Upper lobe of right lung (tissue), 1 donor: ENCODE measurements at places on chromosomes 7 and 10. TPM values are rescaled to one million over a fixed set of nuclear protein-coding genes. Genes with fewer than 3 reads are reported as not detected.

- peak; percentile 68 for DNase-seq
- peaks cover 4% of the 10 kb centered on the region for H3K27me3 ChIP-seq
- no peak overlapping the region for H3K4me3 ChIP-seq
- H3K36me3 ChIP-seq, result no peaks in the 10 kb centered on the region
- H3K4me1 ChIP-seq, result no peaks in the 10 kb centered on the region
Measured at GRCh38 chr7:142556740-142557139, 192.5 kb upstream of the PRSS1 start.

DNA sequence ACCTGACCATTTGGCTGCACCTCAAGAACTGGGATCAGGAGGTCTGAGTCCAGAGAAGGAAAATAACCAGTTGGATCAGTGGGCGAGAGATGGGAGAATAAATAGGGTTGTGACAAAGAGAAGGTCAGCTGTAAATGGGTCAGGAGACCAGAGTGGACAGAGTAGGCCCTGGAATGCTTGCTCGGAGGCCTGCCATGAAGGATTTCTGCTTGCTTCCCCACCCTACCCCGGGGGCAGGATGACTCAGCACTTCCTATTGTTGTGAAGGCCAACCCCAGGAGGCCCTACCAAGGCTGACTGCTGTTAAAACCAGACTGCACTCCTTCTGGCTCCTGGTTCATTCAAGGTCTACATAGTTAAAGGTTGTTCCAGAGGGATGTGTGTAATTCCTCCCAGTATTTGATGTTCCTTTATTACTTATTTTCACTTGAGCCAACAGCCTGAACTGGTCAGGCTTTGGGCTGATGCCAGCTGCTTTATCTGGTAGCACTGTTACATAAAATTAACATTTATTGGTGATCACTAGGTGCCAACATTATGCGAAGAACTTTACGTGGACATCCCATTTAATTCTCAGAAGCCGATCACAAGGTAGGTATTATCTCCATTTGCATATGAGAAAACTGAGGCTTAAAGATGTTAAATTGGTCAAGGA, 27.3 kb upstream of the IFRD1 start:
- H3K36me3 ChIP-seq, result no peaks in the 10 kb centered on the region
- H3K27ac ChIP-seq, result peak overlapping the region; percentile 26
- DNase-seq, result peak; percentile 64
- no peaks in the 10 kb centered on the region for H3K27me3 ChIP-seq
- H3K4me1 ChIP-seq, result peaks cover 14% of the 10 kb centered on the region

- no peak for DNase-seq
- no peak overlapping the region for H3K4me3 ChIP-seq
- H3K27ac ChIP-seq, result no peak overlapping the region
- H3K36me3 ChIP-seq, result no peaks in the 10 kb centered on the region
- H3K4me1 ChIP-seq, result peaks cover 22% of the 10 kb centered on the region
Measured at GRCh38 chr10:24897326-24897926, 55.0 kb downstream of the PRTFDC1 start.

- H3K27me3 ChIP-seq, result no peaks in the 10 kb centered on the region
- no peaks in the 10 kb centered on the region for H3K4me1 ChIP-seq
- H3K36me3 ChIP-seq, result no peaks in the 10 kb centered on the region
- H3K27ac ChIP-seq, result no peak overlapping the region
Measured at GRCh38 chr7:124954790-124955189, 25.2 kb upstream of the POT1 start.

DNA sequence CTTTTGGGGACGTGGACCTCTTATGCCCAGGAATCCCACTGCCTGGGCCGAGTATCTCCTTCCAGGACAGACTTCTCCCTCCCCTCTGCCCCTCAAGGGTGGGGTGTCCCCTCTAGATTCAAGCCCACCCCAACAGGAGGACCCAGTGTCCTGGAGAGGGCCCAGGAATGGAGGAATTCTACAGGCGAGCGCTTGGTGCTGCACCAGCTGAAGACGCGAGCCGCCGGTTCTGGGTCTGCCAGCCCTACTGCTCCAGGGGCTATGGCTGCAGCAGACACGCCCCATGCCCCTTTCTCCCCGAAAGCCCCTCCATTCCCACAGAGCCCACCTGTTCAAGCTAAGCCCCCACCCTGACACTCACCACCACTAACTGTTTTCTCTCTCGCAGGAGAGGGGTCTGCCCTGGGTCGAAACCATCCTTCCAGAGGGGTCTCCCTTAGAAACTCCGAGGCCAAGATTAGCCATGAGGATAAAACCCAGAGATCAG, 8.6 kb downstream of the CRYGN start:
- no peaks in the 10 kb centered on the region for H3K36me3 ChIP-seq
- H3K27me3 ChIP-seq, result no peaks in the 10 kb centered on the region
- peaks cover 35% of the 10 kb centered on the region for H3K4me1 ChIP-seq
- H3K27ac ChIP-seq, result no peak overlapping the region

DNA sequence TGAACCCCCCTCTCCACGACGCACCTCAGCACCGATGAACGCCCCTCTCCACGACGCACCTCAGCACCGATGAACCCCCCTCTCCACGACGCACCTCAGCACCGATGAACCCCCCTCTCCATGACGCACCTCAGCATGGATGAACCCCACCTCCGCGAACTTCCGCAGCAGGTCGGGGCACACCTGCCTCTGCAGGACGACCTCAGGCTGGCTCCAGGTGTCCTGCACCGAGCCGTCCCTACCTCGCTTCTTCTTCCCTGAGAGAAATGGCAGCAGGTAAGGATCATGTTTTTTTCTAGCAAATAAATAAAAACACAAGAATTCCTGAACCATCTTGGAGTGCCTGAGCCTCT, 24.1 kb downstream of the CFAP46 start:
- no peaks in the 10 kb centered on the region for H3K4me1 ChIP-seq
- no peak overlapping the region for H3K4me3 ChIP-seq
- H3K27me3 ChIP-seq, result no peaks in the 10 kb centered on the region
- no peak overlapping the region for H3K27ac ChIP-seq

DNA sequence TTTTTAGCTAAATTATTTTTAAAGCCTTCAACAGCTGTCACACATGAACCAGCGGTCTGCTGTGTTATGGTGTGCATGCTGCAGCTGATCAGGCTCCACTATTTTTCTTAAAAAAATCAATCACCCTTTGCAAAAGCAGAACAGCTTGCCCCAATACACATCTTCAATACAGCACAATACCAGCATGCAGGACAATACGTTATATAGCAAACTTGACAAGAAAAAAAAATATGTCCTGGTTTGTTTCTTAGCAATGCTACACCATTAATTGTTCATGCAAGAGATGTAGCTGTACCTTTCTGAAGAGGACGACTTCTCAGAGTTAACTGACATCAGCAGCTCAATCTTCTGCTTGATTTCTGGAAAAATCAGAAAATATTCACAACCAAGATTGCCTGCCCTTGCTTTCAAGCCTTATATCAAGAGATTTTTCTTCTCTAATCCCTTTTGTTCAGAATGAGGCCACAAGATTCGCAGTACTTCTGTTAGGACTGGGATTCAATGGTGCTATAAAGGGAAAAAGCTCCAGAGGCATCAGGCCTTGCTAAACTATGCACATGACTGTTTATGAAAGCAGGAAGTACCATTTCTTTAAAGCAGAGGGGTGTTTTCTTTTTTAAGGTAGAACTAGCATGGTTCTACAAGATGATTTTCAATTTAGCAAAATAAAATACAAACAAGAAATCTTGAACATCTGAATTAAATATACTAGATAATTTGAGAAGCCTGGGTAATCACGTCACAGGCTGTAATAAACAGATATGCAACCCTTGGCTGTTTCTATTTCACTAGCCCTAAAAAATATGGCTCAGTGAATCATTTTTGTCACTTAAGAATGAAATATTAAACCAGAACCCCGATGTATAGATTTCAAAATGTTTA, 120.0 kb downstream of the SRPK2 start:
- H3K27ac ChIP-seq, result peak overlapping the region; percentile 74
- no peaks in the 10 kb centered on the region for H3K27me3 ChIP-seq
- peaks cover 23% of the 10 kb centered on the region for H3K4me1 ChIP-seq
- DNase-seq, result no peak
- no peaks in the 10 kb centered on the region for H3K36me3 ChIP-seq

GRCh38 chr7:143280566-143280965, 4.2 kb upstream of the TMEM139 start:
- no peak overlapping the region for H3K27ac ChIP-seq
- no peak overlapping the region for H3K4me3 ChIP-seq
- DNase-seq, result no peak
- no peaks in the 10 kb centered on the region for H3K36me3 ChIP-seq
- peaks cover 11% of the 10 kb centered on the region for H3K4me1 ChIP-seq

DNA sequence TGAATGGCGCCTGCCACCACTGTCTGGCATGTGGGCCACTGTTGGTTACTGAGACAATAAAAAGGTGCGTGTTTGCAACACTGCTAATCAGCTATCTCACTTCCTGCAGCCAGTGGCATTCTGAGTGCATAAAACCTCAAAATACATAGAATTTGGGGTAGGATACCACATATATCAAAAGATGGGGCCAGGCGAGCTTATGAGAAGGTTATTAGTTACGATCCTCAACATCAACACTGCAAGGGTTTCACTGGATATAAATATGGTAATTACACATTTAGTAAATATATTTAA, 200.2 kb downstream of the WDR37 start:
- H3K4me1 ChIP-seq, result no peaks in the 10 kb centered on the region
- no peak overlapping the region for H3K27ac ChIP-seq
- DNase-seq, result no peak
- H3K27me3 ChIP-seq, result no peaks in the 10 kb centered on the region

- no peak overlapping the region for H3K4me3 ChIP-seq
- H3K36me3 ChIP-seq, result peaks cover 35% of the 10 kb centered on the region
- no peak overlapping the region for H3K27ac ChIP-seq
- no peaks in the 10 kb centered on the region for H3K4me1 ChIP-seq
Measured at GRCh38 chr7:111789048-111789320, 226.7 kb upstream of the IMMP2L start.

DNA sequence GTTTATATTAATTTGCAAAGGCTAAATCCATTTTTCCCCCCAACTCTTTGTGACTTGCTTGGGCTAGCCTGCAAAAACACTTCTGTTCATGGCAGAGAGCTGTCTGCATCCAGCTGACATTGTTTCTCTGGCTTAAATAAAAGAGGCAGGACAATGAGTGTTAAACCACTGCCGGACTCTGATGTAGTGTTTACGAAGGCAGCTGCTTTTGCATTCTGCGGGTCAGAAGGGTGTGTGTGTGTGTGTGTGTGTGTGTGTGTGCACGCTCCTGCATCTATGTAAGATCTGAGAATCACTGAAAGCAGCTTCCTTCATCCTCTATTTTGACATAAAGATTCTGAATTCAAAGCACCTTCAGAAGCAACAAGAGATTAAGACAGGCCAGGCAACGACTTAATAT, 28.3 kb downstream of the NRP1 start:
- H3K4me3 ChIP-seq, result no peak overlapping the region
- H3K27ac ChIP-seq, result no peak overlapping the region
- H3K36me3 ChIP-seq, result peaks cover under 1% of the 10 kb centered on the region
- H3K4me1 ChIP-seq, result peaks cover 28% of the 10 kb centered on the region

DNA sequence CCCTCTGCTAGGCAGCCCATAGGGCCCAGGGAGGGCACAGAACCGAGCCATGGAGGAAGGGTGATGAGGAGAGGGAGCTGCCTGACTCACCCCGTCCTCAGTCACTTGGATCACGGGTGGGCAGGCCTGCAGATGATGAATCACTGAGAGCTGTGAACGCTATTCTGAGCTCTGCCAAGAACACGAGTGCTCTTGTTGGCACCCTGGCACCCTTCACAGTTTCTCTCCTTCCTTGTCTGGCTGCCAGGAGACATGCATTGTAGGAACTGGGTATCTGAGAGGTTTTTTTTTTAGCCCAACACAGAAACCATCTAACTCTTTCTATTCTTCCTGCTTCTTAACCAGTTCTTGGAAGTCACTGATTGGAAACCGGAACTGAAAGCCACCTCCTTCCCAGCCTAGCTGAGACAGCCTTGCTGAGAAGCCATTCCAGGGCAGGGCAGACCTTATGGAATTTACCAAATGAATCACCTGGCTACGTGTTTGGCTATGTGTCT, 82.1 kb downstream of the SLC37A3 start:
- peak; percentile 84 for DNase-seq
- H3K36me3 ChIP-seq, result no peaks in the 10 kb centered on the region
- no peaks in the 10 kb centered on the region for H3K27me3 ChIP-seq
- peak overlapping the region; percentile 19 for H3K4me3 ChIP-seq
- peaks cover 38% of the 10 kb centered on the region for H3K4me1 ChIP-seq
- peak overlapping the region; percentile 61 for H3K27ac ChIP-seq

GRCh38 chr10:30979956-30980355, 51.7 kb downstream of the ZNF438 start:
- H3K36me3 ChIP-seq, result no peaks in the 10 kb centered on the region
- no peak overlapping the region for H3K4me3 ChIP-seq
- no peak overlapping the region for H3K27ac ChIP-seq
- H3K4me1 ChIP-seq, result peaks cover 14% of the 10 kb centered on the region

DNA sequence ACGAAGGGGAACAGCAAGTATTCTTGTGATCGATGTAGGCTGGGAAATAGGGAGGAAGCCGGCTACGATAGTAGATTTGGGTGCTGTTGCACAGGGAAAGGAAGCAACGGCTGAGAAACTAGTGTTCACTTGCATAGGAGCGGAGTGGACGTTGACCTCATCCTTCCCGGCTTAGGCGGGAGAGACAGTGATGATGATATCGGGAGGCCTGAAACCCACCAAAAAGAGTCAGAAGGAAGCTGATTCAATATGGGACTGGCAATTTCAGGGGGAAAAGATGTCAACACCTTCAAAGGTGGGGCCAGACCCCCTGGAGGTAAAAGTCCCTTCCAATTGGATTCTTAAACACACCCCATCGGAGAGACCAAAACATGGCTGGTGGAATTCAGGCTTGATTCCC, 61.3 kb downstream of the CARD11 start:
- no peak for DNase-seq
- no peaks in the 10 kb centered on the region for H3K36me3 ChIP-seq
- H3K4me1 ChIP-seq, result peaks cover 12% of the 10 kb centered on the region

The C7orf33 gene
- total RNA-seq, result not detected

The AKR1C1 gene
- total RNA-seq, result 42.0 TPM

The SLC13A1 gene
- not detected for total RNA-seq

The ZNF467 gene
- total RNA-seq, result 35.3 TPM

The MYL10 gene
- total RNA-seq, result not detected

The ADCYAP1R1 gene
- total RNA-seq, result 1.8 TPM
